ENCODE measurements at places on chromosomes 3 and 15.

DNA sequence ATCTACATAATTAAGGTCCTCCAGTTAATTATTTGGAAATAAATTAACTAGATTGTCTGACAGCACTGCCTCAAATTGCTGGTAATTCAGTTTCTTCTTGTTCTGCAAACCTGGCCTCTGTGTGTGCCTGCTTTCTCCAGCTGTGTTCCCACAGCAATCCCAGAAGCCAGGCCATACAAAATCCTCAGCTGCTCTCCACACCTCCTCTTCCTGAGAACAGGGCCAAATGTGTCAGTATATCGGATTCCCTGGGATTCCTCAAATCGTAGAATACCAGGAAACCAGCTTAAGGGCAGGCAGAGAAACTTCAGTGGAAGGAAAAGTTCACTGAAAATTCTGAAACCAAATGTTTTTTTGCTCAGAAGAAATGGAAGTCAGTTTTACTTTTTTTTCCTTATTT lies 261.4 kb downstream of the ZMAT3 start:
- no peak for DNase-seq

DNA sequence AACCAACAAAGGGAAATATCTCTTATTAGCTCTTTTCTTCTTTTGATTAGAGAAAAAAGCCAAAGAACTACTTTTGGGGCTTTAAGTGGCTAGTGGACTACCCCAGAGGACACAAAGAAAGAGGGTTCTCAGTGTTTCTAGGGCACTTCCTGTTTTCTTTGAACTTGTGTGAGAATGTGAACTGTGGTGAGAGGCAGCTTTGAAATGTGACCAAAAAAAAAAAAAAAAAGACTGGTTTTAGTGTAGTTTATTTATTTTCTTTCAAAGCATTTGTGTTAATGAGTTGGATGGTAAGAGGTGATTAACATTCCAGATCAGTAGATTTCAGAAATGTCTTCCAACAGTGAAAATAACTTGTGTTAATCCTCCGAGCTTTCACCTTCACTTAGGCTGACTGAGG lies 32.4 kb downstream of the SELENOT start:
- DNase-seq, result no peak

DNA sequence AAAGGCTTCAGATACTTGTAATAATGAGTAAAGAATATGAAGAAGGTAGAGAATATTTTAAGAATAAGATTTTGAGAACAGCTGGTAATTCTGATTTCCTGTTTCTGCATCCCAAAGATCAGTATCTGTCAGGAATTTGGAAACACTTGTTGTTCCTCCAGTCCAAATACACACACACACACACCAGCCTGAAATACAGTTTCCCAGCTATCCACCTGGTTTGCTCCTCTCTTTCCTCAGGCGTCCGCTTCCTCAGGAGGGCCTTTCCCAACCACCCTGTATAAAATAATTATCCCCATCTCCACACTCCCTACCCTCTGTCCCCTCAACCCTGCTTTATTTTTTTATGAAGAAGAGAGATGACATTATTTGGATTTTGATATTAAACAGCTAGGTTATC lies 2.0 kb upstream of the FSIP1 start:
- no peak for DNase-seq

GRCh38 chr3:153215966-153216365 lies 53.9 kb downstream of the RAP2B start:
- no peak for DNase-seq

GRCh38 chr3:19573644-19574043 lies 360.4 kb downstream of the EFHB start:
- no peak for DNase-seq

- DNase-seq, result no peak
These were observed 61.7 kb upstream of the VGLL3 start for GRCh38 chr3:87052499-87053260.

DNA sequence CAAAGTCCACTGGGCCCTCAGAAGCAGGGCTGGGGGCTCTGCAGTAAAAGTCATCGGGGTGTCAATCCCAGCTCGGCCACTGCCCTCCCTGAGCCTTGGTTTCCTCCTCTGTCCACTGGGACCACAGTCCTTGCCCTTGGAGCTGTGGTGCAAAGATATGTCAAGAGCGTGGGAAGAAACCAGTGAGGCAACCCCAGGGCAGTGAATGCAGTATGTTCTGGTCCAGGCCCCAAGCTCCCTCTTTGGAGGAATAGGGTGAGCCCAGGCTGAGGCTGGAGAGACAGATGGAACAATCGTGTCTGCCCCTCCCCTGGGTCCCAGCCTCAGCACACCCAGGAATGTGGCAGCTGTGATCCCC lies 779 bp downstream of the GRIP2 start:
- DNase-seq, result no peak

DNA sequence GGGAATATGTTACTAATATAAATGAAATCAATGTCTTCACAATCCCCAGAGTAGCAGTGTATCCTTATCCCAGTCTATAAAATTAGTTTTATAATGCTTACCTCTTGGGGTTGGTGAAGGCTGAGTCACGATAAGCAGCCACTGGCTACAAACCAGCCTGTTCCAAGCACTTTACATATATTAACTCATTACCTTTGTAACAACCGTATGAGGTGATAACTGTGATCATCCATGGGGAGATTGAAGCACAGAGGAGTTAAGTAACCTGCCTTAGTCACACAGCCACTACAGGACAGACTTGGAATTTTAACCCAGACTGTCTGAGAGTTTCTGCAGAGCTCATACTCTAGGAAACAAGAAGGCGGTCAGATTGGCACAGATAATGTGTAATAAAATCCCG lies 43.3 kb upstream of the MITF start:
- DNase-seq, result no peak

DNA sequence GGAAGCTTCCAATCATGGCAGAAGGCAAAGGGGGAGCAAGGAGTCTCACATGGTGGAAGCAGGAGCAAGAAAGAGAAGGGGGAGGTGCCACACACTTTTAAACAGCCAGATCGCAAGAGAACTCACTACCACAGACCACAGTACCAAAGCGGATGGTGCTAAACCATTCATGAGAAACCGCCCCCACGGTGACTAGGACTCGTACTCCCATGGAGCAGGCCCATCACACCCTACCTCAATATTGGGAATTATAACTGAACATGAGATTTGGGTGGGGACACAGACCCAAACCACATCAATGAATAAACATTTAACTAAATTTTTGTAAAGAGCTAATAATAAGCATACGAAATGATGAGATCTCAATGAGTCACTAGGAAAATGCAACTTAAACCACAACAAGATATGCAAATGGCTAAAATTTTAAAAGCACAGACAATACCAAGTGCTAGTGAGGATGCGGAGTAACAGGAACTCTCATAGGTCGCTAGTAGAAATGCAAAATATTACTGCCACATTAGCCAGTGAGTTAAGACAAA lies 10.0 kb downstream of the MRPS25 start:
- DNase-seq, result peak; percentile 41

DNA sequence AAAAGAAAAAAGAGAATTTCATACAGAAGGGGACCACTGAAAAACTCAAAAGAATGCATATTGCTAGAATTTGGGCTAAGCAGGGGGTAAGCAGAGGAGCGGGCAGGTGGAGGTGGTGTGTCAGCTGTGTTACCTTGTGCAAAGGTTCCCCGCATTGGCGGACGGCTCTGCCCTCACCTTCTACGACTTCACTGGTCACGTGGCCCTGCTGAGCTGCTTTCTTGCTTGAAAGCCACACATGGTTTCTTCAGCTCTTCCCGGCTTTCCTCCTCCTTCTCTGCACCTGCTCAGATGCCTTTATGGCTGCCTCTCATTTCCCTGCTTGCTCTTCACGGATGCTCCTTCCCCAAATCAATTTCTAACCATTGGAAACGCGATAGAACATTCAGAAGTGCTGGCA lies 30.5 kb downstream of the FAH start:
- DNase-seq, result no peak

GRCh38 chr15:70140543-70141375 lies 43.0 kb upstream of the TLE3 start:
- no peak for DNase-seq

DNA sequence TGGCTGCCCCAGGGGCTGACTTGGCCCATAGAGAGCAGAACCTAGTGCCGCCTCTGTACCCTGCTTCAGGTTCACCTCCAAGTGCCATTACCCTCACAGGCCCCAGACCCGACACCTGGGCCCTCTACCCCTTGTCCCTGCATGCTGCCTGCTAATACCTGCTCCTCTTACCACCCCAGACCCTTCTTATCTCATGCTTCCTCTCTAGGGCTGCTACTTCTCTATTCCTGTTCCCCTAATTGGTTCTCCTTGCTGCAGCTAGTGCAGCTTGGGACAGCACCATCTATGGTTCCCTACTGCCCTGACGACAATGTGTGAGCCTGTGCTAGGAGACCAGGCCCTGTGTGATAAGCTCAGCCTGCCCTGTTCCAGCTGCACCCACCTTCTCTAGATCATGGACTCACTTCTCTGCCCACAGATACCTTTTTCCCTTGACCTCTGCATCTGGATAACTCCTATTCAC lies 15.3 kb downstream of the HDAC11 start:
- DNase-seq, result no peak

DNA sequence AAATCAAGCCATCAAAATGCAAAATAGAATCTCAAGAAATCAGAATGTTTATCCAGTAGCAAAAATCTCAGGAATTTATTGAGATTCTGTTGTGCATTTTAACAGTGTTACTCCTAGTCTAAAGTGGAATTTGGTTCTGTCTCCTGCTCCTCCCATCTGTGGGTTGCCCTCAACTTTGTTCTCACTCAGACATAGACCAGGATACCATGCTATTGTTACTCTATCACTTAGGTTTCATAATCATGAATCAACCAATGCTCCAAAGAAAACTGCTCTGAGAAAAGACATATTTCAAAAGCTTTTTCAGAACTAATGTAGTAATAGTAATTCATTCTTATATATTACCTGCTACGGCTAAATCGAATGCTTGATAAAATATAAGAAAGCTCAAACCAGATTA lies 274.7 kb downstream of the RBMS3 start:
- no peak for DNase-seq

DNA sequence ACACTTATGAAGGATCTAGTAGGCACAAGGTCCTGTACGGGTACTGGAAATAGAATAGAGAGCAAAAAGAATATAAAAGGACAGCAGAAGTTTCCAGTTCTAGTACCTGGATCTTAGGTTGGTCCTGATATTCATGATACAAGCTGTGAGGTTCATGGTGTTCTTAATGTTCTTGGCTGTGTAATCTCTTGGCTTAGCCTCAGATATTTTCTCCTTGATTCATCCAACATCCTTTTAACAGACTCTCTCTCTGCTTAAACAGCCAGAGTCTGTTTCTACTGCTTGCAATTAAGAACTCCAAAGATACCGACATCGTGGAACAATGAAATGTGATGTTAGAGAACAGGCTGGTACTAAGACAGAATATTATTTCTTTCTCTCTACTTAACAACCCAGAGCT lies 49.9 kb downstream of the CNTN3 start:
- no peak for DNase-seq

GRCh38 chr15:90885432-90886290 lies 1.4 kb downstream of the FES start:
- peak; percentile 63 for DNase-seq

- no peak for DNase-seq
These were observed 28.1 kb upstream of the KLHL6 start for GRCh38 chr3:183583331-183584245.

- DNase-seq, result peak; percentile 7
These were observed 224.1 kb upstream of the TPRG1 start for GRCh38 chr3:188947401-188948280.

DNA sequence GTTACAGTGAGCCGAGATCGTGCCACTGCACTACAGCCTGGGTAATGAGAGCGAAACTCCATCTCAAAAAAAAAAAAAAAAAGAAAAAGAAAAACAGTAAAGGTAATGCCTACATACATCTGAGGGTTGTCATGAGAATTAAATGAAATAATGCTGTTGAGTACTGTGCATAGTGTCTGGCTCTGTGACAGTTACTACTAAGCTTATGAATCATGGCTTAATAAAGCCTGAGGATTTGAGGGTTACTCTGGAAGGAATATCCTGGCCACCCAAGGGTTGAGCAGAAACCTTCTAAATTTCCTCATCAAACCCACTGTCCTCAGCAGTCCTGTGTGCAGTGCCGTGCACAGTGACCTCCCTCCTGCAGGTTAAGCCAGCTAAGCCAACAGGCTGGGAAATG lies 26.8 kb upstream of the ELP6 start:
- no peak for DNase-seq

DNA sequence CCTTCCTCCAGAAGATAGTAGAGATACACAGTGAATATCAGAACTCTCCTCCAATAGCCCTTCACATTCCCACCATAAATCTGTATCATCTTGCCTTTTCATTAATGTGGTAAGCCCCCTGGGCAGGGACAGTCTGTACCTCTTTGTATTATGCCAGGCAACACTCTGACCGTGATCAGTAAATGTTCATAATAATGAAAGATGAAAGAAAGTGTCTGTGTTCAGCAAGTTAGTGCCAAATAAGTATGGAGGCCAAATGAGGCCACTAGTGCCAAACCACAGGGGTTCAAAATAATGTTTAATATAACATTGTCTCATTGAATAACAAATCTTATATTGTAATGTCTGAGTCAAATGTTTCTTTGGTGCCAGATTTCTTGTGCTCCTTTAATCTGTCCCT lies 104.3 kb downstream of the CMSS1 start:
- DNase-seq, result no peak

- DNase-seq, result no peak
These were observed 131.3 kb upstream of the LRTM1 start for GRCh38 chr3:55059027-55059629.

GRCh38 chr15:48380198-48380597 lies 49.0 kb downstream of the DUT start:
- DNase-seq, result no peak

DNA sequence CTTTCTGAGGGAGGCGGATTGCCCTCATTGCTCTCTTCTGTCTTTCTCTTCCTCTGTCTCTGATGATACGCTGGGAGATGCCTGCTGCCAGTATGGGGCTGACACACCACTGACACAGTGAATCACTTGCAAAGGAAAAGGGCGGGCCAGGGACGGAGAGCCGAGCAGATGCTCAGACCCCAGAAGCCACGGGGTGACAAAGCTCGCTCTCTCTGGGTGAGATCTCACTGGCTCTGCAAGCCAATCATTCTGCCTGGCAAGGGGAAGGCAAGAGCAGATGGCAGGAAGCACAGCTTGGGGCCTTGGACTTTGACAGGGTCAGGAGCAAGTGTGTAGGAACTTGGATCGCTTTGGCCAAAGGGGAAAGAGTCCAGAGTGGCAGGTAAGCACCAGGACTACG lies 198.7 kb downstream of the NTRK3 start:
- DNase-seq, result no peak

DNA sequence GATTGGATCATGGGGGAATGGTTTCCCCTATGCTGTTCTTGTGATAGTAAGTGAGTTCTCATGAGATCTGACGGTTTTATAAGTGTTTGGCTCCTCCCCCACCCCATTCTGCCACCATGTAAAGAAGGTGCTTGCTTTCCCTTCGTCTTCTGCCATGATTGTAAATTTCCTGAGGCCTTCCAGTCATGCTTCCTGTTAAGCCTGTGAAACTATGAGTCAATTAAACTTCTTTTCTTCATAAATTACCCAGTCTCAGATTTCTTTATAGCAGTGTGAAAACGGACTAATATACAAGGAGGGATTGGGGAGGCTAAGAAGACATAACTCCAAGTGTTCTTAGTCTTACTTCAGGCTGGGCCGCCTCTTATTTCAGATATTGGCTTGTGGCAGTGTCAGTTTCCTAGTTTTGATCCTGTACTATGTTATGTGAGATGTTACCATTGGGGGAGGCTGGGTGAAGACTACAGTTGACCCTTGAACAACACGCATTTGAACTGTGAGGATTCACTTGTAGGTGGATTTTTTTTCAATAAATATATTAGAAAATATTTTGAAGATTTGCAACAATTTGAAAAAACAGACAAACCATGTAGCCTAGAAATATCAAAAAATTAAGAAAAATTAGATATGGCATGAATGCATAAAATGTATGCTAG lies 44.9 kb downstream of the NMD3 start:
- no peak for DNase-seq

GRCh38 chr3:47288966-47289910 lies 6.5 kb downstream of the KLHL18 start:
- DNase-seq, result no peak

Measured in stimulated activated CD4-positive, alpha-beta T cell treated with anti-CD3 and anti-CD28 coated beads, Interleukin-12 subunit alpha, Interleukin-12 subunit beta, amount 100 ng/mL, for 24 hours (primary cell).